ENCODE measurements at places on chromosomes 16 and 17. TPM values are rescaled to one million over a fixed set of nuclear protein-coding genes. Genes with fewer than 3 reads are reported as not detected.

CCT6B gene
- 2.3 TPM for total RNA-seq

SLC38A8 gene
- total RNA-seq, result not detected

KRTAP9-2 gene
- not detected for total RNA-seq

GRCh38 chr17:43983515-43984411 is 20.7 kb upstream of the NAGS start:
- no peak for DNase-seq

DNA sequence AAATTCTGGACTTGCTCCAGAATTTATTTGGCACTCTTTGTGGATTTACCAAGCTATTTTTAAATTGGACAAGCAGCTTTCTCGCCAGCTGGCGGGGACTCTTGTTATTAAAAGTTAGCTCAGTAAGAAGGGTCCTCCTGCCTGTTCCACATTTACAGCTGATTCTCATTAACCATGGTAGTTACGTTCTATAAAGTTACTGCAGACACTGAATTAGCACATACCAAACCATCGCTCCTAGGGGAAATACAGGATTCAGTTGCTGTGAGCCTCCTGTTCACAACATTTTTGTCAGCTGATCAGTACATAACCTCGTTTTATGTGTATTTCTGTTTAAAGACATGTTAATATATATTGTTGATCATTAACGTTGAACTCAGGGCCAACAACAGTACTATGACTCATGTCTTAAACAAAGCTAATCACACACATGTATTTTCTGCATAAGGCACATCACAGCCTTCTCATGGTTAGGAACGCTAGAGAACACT is 4.2 kb downstream of the LDAF1 start:
- no peak for DNase-seq

DNA sequence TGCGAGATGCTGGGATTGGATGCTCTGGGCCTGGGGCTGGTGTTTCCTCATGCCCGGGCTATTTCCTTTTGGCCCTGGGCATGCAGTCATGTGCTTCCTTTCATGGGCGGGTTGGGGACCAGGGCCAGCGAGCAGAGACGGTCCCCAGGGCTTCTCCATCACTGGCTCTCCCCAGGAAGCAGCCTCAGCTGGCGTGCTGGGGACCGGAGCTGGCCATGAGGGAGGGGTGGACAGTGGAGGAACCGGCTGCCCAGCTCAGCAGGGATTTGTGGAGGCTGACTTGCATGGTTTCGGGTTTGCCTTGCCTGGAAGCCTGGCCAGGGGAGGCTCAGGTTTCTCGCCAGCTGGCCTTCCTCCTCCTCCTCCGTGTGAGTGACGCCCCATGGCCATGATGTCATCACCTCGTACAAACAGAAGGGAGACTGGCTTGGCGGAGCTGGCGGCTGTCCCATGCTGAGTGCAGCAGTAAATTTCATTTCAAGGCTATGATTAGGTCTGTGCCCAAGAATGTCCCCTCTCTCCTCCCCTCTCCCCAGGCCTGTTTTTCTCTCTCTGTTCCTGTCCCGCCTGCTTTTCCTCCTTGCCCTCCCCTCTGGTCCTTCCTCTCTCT is 8.9 kb upstream of the TIMP2 start:
- DNase-seq, result peak; percentile 79

DNA sequence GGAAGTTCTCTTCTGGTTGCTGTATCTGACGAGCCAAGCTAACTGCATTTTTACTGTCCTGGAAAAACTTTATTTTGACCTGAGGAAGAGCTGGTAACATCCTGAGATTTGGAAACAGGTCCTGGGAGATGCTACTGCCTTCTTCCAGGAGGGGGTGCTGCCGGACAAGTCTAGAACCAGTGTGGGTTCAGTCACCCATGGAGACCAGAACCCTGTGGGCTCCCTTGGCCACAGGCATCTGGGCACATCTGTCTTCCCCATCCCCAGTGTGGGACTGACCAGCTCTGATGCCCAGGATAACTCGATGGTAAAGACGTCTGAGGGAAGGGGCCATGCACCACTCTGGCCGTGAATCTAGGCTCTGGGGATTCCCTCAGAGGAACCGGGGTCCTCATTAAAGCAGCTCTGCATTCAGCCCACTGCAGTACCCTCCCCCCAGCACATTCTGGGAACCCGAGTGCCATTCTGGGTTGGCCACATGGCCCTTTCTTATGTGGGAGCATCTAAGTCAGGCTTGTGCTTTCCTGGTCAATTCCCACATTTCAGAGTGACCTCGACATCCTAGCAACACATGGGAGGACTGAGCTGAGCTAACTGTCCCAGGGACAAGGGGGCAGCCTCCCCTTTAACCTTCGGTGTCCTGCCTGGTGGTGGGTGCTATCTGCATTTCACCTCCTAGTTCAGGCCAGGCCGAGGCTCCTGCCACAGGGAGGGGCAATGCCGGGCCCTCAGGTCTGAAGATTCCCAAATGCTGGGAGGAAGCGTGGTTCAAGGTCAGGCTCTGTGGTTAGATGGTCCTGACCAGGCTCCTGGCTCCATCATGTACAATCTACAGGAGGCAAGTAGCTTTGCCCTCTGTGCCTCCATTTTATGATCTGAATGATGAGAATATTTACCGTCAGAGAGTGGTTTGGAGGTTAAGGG is 6.4 kb downstream of the C16orf86 start:
- DNase-seq, result peak; percentile 43

GRCh38 chr17:44257815-44258760 is 9.8 kb downstream of the SLC4A1 start:
- DNase-seq, result no peak

GRCh38 chr16:53629607-53630312 is 73.9 kb downstream of the RPGRIP1L start:
- no peak for DNase-seq

DNA sequence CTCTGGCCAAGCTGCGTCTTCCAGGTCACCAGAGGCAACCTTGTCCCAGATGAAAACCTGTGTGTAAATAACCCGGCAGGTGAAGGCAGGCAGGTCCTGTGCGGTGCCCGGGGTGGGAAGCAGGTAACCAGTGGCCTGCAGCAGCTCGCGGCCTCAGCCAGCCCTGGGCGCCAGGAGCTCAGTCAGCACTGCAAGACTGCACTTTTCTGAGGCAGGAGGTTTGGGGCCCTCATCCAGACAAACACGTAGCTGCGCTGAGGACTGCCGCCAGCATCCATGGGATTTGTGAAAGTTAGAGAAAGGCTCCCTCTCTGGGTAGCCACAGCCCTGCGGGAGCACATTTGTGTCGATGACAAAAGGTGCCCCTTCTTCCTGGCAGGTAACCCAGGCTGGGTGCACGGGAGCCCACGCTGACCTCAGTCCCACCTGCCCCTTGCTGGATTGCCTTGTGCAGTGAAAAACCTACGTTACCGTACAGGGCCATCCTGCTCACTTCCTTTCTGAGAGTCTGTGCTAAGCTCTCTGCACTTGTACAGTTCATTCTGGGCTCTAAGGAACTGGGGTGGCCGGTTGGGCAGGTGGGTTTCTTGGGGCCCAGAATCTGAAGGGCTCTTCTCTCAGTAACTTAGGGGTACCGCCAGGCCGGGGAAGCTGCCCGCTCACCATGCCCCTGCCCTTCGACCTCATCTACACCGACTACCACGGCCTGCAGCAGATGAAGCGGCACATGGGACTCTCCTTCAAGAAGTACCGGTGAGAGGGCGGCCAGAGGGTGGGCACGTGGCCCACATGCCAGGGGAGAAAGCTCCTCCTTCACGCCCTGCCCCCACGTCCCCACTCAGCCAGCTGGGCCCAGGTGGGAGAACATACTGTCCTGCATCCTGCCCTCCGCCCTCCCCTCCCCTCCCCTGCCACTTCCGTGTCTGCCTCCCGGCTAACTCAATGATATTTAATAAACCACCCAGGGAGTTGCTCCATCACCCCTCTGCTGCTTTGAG is 56.4 kb downstream of the MGAT5B start:
- no peak for DNase-seq

- no peak for DNase-seq
These were observed 1.2 kb downstream of the USP43 start for GRCh38 chr17:9646546-9646885.

DNA sequence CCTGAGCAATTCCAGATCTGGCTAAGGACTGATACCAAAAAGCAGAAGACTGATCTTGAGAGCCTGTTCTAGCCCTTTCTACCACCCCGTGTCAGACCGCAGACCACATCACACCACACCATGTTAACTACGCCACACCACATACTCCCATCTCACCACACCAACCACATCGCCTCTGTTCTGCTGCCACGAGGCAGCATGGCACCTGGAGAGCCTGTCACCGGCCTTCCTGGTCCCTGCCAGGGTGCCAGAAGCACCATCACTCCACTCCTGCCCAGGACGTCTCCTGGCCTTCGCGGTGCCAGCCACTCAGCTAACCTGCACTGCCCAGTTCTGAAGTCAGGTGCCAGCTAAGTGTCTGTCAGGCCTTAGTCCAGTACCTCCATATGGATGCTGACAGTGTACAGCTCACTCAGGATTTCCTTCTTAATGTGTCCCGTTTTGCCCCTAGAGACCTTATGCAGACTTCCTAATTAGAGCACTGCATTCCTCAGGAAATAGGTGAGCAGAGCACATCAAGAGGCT is 37.2 kb upstream of the BCAR1 start:
- no peak for DNase-seq

- no peak for DNase-seq
These were observed 8.2 kb upstream of the C16orf74 start for GRCh38 chr16:85759136-85759535.

All from occipital lobe (tissue), 3 donors.